ENCODE measurements at places on chromosomes 1 and 21.

- no peak for DNase-seq
These were observed 10.5 kb downstream of the RXFP4 start for GRCh38 chr1:155951753-155952504.

DNA sequence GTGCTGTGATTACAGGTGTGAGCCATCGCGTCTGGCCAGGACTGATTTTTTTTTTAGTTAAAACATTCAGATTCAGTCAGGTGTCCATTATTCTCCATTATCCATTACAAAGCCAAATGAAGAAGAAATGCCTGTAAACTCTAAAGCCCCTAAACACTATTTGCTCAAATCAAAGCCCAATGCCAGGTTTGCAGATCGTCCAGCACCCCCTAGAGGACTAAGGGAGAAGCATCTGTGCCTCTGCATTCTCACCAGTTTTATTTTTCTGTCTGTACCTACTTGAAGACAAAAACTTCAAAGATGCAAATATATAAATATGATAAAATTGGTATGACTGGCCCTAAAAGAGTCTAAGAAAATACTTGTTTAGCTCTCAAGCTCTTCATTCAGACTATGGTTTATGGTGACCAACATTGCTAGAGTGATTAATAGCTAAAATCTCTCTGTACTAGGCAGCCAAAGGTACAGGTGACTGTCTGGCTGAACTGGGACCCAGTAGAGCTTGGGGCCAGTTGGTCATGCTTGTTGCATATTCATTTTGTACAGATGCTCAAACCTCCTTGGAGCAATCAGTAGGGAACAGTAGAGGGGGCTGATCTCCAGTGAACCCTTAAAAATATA, 138.4 kb downstream of the SYT2 start:
- no peak for DNase-seq

DNA sequence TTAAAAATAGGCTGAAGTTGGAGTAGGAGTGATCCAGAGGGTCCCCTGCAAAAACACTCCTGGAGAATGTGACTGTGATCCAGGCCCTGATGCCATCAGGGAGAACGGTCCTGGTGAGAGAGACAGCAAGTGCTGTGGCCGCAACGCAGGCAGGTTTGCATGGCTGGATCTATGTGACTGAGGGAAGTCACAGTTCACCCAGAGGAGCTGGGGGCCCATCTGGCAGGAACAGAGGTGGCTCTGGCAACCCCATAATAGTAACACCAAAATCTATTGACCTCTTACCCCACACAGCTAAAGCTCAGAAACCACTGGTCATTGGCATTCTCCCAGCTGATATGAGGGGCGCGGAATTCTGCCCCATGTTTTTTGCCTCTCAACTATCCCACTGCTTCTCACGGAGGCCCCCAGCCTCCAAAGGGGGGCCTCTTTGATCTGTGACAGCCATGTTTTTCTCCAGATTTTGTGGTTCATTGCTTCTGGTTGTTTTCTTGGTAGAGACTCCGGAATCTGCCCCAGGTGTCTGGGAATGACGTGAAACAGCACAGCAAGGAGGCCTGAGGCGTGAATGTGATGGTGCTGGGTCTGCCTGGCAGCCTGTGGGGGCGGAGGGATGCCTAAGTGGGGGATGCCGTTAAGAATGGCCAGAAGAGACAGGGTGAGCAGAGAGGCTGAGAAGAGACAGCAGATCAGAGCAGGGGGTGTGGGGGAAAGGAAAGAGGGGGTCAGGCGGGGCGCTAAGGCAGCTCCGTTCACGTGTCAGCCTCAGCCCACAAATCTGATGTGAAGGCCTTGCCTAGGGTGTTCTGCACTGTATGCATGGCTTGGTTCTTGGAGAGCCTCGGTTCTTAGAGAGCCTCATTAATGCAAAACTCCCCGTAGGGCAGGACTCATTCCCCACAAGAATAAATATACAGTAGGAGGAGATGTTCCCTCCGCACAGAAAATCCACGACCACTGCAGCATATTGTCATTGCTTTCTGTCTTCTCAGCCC, 23.5 kb downstream of the CASP9 start:
- no peak for DNase-seq

GRCh38 chr1:63112155-63112900, 210.0 kb upstream of the FOXD3 start:
- no peak for DNase-seq

GRCh38 chr1:36425791-36426190, 24.5 kb downstream of the OSCP1 start:
- DNase-seq: no peak

- DNase-seq: no peak
These were observed 2.2 kb downstream of the TNFRSF4 start for GRCh38 chr1:1211541-1212441.
